ENCODE measurements at places on chromosomes 4 and X.

DNA sequence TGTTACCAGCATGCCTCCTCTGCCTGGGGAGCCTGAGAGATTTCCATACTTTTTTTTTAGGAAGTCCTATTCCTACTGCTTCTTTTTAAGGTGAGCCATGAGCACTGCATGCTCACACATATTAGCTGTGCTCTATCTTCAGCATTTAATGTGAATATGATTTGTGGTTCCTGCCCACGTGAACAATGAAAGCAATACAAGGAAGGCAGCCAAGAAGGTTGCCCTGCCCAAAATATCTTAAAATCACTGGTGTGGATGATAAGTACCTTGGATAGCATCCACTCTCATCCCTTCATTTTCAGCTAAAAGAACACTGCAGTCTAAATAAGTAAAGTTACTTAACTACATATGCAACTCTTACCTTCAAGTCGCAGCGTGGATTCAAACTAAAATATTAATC, 607.5 kb downstream of the PACRGL start:
- DNase-seq: no peak

DNA sequence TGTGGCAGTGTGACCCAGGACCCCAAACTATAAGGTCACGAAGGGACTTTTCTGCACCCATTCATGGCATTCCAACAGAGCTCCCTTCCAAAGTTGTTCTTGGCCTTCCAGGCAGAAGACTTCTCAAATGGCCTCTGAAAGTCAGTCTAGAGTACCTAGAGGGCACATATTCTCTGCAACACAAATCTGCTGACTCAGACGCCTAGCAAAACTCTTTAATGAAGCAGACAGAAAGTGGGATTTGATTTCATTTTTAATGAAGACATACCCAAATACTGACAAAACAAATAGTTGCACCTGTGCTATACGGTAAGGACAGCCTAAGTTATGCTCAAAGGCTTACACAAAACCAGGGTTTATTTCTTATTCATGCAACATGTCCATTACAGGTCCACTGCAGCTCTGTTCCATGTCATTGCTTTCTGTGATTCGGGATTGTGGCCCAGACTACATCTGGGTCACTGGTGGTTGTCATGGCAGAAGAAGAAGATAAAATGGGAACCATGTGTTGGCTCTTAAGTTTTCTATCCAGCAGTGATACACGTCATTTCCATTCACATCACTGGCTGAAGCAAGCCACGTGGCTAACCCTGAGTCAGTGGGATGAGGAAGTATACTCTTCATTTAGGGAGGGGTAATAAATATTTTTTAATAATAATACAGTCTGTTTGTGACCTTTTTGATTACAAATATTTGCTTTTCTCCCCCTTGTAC, 57.7 kb downstream of the NAT8L start:
- no peak for DNase-seq

DNA sequence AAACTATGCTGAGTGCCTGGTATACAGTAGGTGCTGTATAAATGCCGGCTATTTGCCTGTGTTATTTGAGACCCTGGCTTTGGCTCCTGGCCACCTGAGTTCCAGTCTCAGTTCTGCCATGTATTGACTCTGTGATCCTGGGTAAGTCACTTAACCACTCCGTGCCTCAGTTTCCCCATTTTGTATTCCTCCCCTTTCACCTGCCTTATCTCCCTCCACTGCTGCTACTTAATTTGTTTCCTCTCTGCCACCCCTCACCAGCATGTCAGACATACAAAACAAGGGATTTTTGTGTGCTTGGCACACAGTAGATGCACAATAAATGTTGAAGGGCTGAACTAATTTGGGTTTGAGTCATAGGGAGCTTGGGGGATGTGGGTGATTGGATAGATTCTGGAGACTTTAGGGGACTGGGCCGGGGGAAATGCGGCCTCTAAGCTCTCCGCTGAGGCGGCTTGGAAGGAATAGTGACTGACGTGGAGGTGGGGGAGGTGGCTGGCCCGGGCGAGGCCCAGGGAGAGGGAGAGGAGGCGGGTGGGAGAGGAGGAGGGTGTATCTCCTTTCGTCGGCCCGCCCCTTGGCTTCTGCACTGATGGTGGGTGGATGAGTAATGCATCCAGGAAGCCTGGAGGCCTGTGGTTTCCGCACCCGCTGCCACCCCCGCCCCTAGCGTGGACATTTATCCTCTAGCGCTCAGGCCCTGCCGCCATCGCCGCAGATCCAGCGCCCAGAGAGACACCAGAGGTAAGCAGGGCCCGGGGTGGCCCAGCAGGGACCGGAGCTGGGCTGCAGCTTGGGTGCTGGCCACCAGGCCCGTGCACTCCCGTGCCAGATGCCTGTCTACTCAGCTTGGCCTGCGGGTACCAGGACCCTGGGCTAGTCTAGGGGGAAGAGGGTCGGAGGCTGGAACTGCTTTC, at the start of gene TIMP1:
TIMP1 (plus strand) TSS at position 706 of the 917 bp plus-strand sequence. CDS start 980 bp downstream, outside the sequence.
- DNase-seq: no peak

GRCh38 chr4:24266951-24267722, 317.2 kb downstream of the DHX15 start:
- DNase-seq: no peak

GRCh38 chrX:43087830-43088229, 309.9 kb upstream of the PPP1R2C start:
- DNase-seq: no peak

Data from NCI-H1436 (cell line).